ENCODE measurements at places on chromosomes 1 and 21.
A peak's percentile ranks its signal among the peaks of the same experiment; 100 is the strongest.

DNA sequence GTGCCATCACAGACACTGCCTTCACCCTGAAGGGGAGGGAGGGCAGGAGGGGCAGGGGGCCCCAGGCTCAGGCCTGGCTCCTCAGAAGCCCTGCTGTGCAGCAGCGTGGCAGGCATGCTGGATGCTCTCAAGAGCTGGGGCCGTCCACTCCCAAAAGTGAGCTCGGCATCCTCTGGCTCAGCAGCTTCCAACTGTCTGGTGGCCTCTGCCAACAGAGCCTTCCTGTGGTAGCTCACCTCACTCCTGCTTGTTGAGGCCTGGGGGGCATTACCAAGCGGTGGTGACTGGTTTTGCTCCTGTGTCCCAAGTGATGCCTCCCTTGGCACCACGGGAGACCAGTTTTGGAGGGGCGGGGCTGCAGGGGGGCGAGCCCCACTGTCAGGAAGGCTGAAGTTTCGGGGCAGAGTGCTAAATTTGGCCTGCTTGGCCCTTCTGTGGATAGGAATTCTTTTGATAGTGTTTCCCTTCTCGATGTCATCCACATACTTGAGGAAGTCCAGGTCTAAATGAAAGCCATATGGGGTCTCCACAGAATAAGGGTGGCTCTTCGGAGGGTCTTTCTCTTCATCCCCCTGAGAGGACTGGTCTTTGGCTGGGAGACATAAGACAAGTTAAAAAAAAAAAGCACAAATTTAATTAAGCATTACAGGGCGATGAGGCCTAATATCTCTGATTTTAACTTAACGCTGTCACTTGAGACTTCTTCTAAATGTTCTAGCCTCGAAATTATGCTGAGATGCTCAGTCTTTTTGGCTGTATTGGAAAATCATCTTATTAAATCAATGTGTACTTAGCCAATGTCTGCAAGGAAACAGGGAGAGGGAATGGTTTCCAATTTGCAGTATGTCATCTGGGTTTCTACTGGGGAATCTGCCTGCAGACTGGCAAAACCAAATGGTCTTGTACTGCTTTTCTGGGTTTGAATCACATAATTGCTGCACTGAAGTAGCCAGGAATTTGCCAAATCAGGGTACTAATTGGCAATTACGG lies 44.4 kb downstream of the KANK4 start:
- DNase-seq = no peak

DNA sequence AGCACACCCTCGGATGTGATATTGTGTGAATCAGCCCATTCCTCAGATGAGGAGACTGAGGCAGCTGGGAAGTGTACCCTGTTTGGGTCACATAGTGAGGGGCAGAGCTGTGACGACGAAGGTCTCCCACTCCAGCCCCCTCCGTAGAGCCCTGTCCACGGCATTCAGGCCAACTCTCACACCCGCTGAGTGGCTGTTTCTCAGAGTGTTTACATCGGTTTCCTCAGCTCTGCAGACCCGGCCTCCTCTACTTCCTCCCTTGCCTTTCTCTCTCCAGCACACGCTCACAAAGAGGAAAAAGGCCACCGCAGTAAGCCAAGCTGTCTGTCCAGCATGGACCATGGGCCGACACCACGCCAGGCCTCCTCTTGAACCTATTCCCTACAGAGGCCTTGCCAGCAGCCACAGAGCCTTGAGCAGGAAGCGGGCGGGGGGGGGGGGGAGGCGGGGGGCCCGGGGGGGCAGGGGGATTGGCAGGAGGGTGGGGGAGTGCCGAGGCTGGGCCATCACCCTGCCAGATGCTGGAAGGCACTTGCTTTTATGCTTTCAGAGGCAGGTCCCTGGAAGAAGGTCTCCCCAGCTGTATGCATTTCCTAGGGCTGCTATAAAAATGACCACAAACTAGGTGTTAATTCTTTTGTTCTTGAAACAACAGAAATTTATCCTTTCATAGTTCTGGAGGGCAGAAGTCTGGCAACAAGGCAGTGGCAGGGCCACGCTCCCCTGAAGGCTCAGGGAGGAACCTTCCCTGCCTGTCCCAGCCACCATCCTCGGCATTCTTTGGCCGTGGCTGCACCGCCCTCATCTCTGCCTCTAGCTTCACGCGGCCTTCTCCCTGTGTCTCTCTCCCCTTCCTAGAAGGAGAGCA lies 178.4 kb downstream of the PSMG1 start:
- DNase-seq = peak; percentile 68

GRCh38 chr1:32539584-32540571 lies 651 bp downstream of the ZBTB8A start:
- DNase-seq = peak; percentile 80

DNA sequence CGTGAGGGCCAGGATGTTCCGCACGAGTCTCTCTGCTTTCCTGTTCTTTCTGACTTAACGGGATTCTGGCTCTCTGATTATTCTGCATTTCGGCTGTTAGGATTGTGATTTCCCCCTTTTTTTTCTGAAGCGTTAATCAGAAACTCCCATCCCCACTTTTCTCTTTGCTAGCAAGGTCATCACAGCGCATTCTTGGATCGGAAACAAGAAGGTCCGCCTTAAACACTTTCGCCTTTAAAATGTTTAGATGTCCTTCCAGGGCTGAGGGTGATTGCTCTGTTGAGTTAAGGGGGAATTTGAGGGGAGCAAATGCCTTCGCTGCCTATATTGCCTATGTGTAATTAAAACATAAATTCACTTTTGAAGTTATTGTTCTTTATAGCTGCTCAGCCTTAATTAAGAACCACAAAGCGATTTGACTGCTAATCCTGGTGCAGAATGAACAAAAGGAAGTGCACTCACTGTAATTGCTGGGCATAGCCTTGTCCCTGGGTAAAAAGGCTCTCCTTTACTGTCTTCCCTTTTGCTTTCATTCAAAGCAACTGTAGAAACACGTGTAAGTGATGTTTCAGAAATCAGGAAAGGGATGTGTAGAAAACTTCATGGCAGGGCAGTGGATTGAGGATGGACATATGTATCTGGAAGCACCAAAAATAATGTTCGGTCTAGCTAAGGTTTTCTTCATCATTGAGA lies 1.2 kb downstream of the LAMC1 start:
- no peak for DNase-seq

GRCh38 chr1:216542263-216542662 lies 119.0 kb upstream of the USH2A start:
- DNase-seq = no peak

DNA sequence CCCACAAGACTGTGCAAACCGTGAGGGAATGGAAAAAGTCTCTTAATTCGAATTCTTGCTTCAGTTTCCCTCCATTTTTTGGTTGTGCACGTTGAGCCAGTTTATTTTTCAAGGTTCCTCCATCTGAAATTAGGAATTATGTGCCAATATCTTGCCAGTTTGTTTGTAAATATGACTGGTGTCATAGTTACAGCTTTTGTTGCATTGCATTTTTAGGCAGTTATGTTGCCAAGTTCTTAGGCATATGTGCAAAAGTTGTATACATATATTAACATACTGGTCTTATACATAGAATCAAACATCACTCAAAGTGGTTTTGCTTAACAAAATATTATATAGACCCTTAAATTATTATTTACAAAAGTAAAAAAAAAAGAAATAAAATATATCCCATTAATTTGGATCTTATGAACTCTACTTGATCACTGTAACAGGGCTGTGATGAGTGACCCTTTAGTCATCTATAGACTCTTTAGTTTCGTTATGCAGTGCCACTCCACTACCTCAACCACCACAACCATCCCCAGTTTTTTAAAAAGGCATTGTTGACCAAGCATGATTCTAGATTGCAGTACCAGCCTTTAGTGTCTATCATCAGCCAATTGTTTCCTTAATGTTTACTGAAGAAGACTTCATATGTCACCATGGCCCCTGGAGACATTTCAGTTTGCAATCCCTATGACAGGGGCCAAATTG lies 20.9 kb upstream of the DYNLT5 start:
- DNase-seq = no peak

GRCh38 chr1:16032388-16033102 lies 10.7 kb downstream of the CLCNKA start:
- DNase-seq = peak; percentile 96

GRCh38 chr1:246450611-246451251 lies 56.3 kb downstream of the SMYD3 start:
- DNase-seq = peak; percentile 42

DNA sequence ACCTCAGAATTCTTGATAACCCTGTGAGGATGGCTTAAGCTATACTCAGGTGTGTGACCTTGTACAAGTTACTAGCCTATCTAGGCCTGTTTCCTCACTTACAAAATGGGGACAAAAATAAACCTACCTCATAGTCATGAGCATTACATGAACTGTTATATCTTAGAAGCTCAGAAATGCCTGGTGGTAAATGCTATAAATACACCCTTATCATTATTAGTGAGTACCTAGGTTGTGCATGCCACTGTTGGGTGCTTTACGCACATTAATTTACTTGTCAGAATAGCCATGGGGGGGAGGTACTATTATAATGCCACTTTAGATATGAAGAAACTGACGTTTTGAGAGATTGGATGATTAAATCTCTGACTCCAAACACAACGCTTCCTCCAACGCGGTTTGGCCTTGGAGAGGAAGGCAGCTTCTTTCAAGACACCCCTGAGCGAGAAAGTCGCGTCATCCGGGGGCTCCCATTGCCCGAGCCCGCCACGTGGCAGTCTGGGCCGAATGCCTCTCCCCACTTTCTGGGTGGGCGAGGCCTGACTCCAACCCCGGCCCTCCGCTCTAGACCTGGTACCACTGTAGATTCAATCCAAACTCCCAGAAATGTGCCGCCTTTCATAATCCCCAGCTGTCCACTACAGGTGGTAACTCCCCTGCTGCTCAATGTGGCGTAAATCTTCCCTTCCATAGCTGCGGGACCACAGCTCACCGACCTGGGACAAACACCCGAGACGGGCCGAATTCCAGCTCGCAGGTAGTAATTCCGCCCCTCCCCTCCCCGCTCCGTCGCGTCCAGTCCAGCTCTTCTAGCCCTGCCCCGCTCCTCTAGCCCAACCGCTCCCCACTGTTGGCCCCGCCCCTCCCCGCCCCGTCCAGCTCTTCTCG lies 771 bp upstream of the RAD54L start:
- DNase-seq = peak; percentile 60

DNA sequence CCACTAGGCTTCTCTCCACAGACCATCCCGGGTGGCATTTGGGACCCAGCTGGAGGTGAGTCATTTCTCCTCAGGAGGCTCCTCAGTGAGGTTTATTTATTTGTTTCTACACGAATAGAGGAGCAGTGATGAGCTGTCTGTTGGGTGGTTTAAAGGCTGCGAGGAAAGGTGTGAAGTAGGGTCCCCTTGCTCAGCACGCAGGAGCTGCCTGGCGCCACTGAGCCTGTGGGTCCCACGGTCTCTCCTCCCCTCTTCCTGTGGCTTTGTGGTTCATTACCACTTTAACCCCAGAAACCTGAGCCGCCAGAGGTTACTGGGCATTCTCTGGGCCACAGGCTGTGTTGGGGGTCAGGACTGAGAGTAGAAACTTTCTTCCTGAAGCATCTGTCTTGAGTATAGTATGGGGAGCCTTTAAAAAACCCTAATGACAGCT lies 39.9 kb downstream of the IL6R start:
- peak; percentile 78 for DNase-seq

DNA sequence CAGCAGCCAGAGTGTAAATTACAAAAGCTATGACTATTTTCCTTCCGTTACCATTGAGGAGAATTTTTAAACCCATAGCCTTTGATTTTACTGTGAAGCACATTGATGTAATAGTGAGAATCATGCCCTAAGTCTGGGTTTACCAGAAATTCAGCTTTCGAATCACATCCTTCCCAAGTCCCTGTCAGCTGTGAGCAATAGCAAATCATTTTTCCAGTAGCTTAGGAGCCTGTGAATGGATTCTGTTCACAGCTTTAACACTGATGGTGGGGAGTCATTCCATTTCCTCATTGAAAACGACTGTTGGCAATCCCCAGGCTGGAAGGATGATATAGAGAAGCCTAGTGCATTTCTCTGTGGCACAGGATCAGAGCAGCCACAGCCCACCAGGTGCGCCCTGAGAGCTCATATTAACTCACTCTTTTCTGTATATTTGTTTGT lies 82.2 kb upstream of the C1orf105 start:
- no peak for DNase-seq

DNA sequence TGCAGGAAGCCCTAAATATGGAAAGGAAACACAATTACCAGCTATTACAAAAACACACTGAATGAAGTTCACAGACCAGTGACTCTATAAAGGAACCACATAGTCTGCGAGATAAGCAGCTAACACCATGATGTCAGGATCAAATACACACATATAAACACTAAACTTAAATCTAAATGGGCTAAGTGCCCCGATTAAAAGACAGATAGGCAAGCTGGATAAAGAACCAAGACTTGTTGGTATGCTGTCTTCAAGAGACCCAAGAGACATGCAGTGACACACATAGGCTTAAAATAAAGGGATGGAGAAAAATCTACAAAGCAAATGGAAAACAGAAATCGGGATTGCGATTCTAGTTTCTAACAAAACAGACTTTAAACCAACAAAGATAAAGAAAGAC lies 121.9 kb downstream of the SLC5A9 start:
- DNase-seq = no peak

DNA sequence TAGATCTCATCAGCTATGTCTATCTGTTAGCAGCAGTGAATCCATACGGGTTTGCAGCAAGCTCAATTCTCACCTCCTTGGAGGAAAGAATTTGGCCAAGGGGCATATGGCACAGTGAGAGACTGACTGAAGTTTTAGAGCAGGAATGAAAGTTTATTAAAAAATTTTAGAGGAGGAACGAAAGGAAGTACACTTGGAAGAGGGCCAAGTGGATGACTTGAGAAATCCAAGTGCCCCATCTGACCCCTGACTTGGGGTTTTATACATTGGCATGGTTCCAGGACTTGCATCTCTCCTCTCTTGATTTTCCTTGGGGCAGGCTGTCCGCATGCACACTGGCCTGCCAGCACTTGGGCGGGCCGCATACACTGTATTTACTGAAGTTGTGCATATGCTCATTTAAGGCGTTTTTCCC lies 9.2 kb upstream of the OSBPL9 start:
- no peak for DNase-seq

DNA sequence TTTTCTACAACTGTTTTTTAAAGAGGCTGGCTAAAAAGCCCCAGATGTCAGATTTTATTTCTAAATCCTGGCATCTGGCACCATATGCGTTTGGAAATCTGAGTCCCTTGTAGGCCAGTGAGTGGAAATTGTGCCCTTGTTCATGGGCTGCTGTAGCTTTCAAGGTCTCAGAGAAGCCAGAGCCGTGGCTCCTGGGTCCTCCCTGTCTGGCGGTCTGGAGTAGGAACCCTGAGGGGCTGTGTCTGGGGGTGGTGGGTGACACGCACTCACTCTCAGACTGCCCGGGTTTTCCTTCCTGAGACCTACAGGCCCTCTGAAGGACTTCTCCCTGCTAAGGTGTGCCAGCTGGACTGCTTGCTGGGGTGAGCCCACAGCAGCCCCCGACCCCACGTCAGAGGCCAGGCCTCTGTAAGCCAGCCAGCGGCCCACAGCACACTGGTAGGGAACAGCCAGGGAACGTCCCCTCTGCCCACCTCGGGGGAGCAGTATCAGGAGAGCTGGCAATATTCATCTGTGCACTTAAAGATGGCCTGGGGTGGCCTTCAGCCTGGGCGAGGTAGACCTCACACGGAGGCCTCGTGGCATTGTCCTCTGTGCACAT lies 151.5 kb downstream of the PEX14 start:
- no peak for DNase-seq

- peak; percentile 63 for DNase-seq
These were observed 91.9 kb downstream of the TSEN15 start for GRCh38 chr1:184143449-184143848.

- no peak for DNase-seq
These were observed 1126.6 kb downstream of the BRINP3 start for GRCh38 chr1:189350983-189351616.

GRCh38 chr1:239803781-239804180 lies 287.9 kb upstream of the FMN2 start:
- DNase-seq = no peak
